Activated CD4-positive, alpha-beta T cell treated with anti-CD3 and anti-CD28 coated beads, Interleukin-2, amount 10 ng/mL, durations not matched to agents 7 days and 5 days (primary cell): ENCODE measurements at places on chromosomes 5 and 9. TPM values are rescaled to one million over a fixed set of nuclear protein-coding genes. Genes with fewer than 3 reads are reported as not detected.

Gene SPINK4
- total RNA-seq = not detected

Gene CD180
- total RNA-seq = 0.17 TPM

Gene PPP2R2B
- total RNA-seq = 1.8 TPM

Gene FST
- not detected for total RNA-seq

Gene HRCT1
- not detected for total RNA-seq

Gene SH2D3C
- 71.4 TPM for total RNA-seq

Gene FOXD4
- total RNA-seq = 0.71 TPM

Gene NUDT12
- total RNA-seq = 0.85 TPM

Gene SLC23A1
- 0.77 TPM for total RNA-seq

Gene TMEM171
- total RNA-seq = not detected

Gene PCDHGC5
- total RNA-seq = not detected

Gene MEGF10
- not detected for total RNA-seq

Gene IL11RA
- 68.5 TPM for total RNA-seq

Gene GARNL3
- 2.0 TPM for total RNA-seq

Gene AGXT2
- total RNA-seq = not detected

Gene SPATA31C1
- total RNA-seq = not detected

Gene TAF11L10
- not detected for total RNA-seq
